B cell (primary cell): ENCODE measurements at places on chromosomes 7 and 10. TPM values are rescaled to one million over a fixed set of nuclear protein-coding genes. Genes with fewer than 3 reads are reported as not detected.

GRCh38 chr7:3688071-3688470 lies 387.0 kb downstream of the SDK1 start:
- DNase-seq, result no peak
- no peaks in the 10 kb centered on the region for H3K4me1 ChIP-seq
- H3K4me3 ChIP-seq, result no peak overlapping the region
- H3K27ac ChIP-seq, result no peak overlapping the region
- H3K27me3 ChIP-seq, result no peaks in the 10 kb centered on the region

DNA sequence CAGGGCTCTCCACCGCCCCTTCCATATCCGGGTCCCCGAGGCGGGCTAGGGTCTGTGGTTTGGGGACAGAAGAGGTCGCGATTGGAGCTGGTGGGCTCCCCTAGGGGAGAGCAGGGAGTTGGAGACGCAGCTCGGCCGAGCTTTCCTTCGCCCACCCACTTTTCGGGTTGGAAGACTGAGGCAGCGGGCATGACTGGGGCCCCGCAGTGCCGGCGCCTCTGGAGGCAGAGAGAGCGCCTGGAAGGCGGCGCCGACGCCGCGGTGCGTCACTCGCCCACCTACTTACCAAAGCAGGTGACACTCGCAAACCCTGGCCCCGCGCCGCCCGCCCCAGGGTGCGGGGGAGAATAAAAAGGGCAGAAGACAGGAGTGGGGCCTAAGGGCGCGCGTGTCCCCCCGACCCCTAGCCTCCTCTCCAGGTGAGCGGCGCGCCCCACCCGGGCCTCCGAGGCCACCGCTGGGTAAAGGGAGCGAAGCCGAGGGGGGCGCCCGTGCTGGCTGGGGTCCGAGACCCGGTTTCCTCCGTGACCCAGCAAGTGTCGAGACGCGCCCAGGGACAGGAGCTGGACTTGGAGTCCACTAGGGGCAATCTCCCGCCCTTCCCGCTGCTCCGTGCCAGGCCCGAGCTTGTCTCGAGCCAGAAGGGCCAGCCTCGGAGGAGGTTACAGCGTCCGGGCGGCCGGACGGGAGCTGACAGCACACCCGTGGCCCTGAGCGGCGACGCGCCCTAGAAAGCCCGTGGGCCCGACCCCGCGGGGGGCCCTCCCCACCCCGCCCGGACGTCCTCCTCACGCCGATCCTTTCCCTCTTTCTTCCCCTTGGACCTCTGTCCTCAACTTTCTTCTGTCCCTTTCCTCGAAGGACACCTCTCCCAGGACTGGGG lies 34.4 kb upstream of the GRID1 start:
- DNase-seq, result peak; percentile 74
- H3K27ac ChIP-seq, result peak overlapping the region; percentile 15
- H3K4me3 ChIP-seq, result peak overlapping the region; percentile 61

GRCh38 chr7:110336423-110336822 lies 754.5 kb upstream of the LRRN3 start:
- H3K27me3 ChIP-seq, result no peaks in the 10 kb centered on the region
- DNase-seq, result no peak
- no peak overlapping the region for H3K4me3 ChIP-seq
- no peaks in the 10 kb centered on the region for H3K36me3 ChIP-seq
- H3K27ac ChIP-seq, result no peak overlapping the region
- H3K4me1 ChIP-seq, result no peaks in the 10 kb centered on the region

AOAH gene
- total RNA-seq, result 4.7 and 5.0 TPM in 2 replicates

MEIG1 gene
- total RNA-seq, result 0.69 TPM in 1 of 2 replicates, not detected in the other
